ENCODE measurements at places on chromosomes 7 and 10.

DNA sequence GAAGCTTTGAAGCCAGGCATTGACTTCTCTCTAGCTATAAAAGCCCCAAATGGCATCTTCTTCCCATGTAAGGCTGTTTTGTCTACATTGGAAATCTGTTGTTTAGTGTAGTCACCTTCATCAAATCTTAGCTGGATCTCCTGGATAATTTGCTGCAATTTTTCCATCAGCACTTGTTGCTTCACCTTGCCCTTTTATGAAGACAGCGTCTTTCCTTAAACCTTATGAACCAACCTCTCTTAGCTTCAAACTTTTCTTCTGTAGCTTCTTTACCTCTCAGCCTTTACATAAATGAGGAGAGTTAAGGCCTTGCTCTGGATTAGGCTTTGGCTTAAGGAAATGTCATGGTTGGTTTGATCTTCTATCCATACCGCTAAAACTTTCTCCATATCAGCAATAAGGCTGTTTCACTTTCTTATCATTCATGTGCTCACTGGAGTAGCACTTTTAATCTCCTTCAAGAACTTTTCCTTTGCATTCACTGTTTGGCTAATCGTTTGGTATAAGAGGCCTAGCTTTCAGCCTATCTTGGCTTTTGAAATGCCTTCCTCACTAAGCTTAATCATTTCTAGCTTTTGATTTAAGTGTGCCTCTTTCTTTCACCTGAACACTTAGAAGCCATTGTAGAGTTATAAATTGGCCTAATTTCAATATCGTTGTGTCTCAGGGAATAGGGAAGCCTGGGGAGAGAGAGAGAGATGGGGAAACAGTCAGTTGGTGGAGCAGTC lies 803.2 kb downstream of the LRMDA start:
- no peak for DNase-seq

DNA sequence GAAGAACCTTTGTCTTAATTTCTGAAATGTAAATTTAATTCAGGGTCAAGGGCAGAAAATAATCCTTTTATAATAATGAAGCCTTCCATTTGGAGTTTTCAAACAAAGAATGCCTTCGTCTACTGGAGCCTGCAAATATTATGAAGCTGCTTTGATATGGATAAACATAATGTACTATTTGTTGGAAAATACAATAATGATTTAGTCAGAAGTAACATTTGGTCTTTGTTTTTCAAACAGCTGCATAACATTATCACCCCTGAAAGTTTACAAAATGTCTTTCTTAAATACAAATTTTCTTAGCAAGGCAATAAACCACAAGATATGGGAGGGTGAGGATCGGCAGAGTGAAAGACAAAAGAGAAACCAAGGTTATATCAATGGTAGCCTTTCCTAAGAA lies 41.5 kb downstream of the TMEM26 start:
- DNase-seq = no peak

DNA sequence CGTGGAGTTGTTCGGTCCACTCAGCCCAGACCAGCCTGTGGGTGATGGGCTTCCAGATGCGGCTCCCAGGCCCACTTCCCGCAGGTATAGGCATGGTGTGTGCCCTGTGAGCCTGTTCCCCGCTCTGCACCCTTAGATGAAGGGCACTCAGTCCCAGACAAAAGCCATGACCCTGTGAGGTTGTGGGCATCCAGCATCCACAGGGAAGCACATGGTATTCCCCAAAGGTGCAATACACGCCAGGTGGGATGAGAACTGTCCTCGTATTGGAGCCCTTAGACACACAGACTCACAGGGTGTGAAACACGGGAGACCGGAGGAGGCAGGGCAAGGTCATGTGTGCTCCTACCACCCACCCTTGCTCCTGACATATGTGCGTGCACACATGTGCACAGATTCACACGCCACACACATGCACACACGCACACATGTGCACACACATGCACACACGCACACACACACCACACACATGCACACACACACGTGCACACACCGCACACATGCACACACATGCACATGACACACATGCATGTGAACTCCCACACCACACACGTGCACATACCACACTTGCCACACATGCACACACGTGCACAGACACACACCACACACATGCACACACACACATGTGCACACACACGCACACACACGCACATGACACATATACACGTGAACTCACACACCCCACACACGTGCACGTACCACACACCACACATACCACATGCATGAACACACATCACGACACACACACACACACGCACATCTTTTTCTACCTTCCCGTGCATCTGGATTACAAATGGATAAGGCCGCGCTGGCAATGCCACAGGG lies 319.4 kb downstream of the WDR37 start:
- no peak for DNase-seq

GRCh38 chr10:102113956-102114857 lies 6.0 kb downstream of the LDB1 start:
- no peak for DNase-seq

DNA sequence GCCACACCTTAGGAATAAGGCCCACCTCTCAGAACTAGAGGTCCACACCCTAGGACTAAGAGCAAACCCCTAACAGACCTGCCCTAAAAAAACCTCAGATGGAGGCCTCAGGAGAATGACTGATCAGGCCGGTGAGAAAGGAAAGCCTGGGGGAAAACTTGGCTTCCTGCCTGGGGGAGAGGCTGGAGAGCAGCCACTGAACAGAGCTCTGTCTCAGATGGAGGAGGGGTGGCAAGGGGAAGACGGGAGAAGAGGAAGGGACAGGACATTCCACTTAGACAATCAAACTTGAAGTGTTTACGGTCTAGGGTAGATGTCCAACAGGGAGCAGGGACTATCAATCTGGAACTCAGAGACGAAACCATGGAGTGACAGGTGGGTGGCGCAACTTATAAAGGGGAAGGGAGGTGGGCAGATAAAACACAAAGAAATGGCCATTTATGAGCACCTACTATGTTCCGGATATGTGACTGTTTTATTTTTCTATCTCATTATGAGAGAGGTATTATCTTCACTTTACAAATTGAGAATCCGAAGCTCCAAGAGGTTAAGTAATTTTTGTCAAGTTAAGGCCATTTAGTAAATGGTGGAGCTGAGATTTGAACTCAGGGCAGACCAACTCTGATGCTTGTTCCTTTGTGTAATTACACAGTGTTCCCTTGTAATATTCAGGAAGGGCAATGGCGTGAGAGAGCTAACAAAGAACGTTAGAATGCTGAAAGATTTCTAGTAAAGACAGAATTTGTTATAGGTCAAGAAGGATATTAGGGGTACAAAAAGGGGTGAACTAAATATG lies 82.6 kb downstream of the DNMBP start:
- DNase-seq = no peak

GRCh38 chr10:97543025-97543546 lies 29.5 kb upstream of the ANKRD2 start:
- DNase-seq = no peak

DNA sequence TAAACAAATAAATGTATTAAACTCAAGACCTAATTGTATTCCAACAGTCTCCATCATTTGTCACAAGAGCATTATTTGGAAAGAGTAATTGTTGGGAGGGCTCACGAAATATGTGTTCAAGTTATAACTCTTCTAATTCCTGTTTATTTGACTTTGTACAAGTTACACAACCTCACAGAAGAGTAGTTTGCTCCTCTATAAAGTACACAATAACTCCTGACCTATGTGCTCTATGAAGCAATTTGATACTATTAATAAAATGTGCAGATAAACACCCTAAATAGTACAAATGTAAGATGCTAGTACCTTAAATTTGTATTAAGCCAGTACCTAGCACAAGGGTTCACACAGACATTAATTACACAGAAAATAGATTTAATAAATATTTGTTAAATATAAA lies 285.8 kb downstream of the LRRTM3 start:
- DNase-seq = no peak

DNA sequence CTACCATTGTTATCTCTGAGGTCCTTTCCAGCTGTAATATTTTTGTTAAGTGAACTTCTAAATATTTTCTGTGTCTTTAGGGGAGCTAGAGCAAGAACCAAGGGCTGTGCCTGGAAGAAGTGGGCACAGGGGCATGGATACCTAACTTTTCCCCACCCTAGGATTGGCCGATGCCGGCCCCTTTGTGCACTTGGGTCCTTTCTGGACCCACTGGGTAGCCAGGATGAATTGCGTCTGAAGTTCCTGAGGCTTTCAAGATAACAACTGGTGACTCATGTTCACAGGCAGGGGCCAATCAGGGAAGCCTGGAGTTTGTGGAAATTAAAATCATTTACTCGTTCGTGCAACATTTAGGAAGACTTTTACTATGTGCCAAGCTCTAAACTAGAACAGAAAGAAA lies 758 bp downstream of the DPCD start:
- no peak for DNase-seq

DNA sequence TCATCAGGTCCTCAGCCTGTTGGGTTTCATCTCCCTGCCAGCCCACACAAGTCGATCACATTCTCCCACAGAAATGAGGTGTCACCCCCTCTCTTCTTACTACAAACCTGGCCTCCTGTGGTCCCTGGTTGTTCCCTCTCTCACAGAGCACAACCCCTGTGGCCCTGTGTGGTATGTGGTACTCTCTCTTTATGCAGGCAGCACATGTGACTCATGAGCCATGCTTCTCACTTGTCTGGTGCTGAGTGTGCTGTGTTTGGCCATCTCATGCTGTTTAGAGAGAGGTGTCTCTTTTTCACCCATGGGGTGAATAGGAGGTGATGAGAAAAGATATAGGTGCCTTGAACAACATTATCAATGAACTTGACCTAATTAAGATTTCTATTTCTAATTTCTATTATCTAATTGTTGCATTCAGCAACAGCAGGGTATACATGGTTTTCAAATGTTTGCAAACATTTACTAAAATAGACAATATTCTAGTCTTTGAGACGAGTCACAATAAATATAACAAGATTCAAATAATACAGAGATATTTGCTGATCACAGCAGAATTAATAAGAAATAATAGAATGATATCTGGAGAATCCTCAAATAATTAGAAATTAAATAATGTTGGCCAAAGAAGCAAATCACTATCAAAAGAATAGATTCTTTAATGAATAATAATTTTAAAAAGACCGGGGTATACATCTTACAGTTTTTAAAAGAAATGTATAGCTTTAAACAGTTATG lies 633.8 kb upstream of the IGFBP3 start:
- no peak for DNase-seq
